ENCODE measurements at places on chromosomes 16 and 17.

- no peak for DNase-seq
These were observed 1.1 kb downstream of the KCTD11 start for GRCh38 chr17:7352910-7353635.

- no peak for DNase-seq
These were observed 5.6 kb upstream of the VASN start for GRCh38 chr16:4366016-4366415.

GRCh38 chr17:76238847-76239537 lies 1.3 kb downstream of the RNF157 start:
- no peak for DNase-seq

GRCh38 chr17:60303406-60304099 lies 88.4 kb downstream of the USP32 start:
- no peak for DNase-seq

DNA sequence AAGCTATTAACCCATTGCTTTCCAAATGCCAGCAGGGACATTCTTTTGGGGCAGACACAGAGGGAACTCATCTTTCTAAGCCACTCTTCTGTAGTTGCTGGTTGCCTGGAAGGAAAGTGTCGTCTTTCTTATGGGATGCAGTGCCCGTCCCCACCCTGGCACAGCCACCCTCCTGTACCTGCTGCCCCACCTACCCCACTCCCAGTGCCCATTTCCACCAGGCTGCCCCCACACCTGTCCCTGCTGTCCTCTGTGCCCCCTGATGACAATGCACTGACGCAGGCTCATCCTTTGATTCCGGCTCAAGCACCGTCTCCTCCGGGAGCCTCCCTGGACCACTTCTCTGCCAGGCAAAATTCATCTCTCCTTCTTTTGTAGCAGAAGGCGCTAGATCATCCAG lies 190.4 kb upstream of the CDH5 start:
- no peak for DNase-seq

GRCh38 chr16:59699786-59700185 lies 965.7 kb upstream of the GOT2 start:
- DNase-seq: no peak

- DNase-seq: no peak
These were observed 5.6 kb upstream of the HSD3B7 start for GRCh38 chr16:30979170-30980022.

DNA sequence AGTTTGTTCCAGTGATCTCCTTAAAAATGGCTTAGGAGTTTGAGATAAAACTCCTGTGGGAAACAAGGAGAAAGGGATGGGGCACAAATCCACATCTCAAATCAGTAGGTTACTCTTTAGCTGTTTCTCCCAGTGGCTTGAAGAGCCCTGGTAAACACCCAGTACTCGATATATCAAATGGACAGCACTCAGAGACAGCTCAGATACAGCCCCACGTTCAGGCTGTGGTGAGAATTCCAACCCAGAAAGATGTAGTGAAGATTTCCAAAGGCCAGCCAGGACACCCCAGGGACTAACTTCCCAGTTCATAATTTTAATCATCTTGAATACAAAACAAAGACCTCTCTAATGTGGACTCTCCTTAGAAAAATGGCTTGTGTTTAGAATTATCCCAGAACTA lies 6.4 kb upstream of the VEZF1 start:
- no peak for DNase-seq

- no peak for DNase-seq
These were observed 3.7 kb upstream of the ATP1B2 start for GRCh38 chr17:7647018-7647417.

- DNase-seq: no peak
These were observed 542.0 kb downstream of the WWOX start for GRCh38 chr16:78641433-78641832.

DNA sequence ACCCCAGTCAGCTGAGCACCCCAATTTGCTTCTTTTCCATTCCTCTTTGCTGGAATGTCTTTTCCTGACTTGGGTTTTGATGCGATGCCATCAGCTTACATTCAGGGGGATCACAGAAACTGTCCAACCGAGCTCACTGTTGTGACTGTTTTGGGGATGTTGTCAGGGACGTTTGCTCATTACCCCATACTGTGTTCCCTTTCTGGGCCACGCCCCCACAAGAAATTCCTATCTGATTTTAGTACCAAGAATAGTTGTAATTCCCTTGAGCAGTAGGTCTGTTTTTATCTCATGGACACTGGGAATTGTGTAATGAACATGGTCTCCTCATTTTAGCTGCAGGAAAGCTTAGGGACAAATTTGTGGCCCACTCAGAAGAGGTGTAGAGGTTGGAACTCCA lies 2.6 kb upstream of the NTN1 start:
- no peak for DNase-seq

DNA sequence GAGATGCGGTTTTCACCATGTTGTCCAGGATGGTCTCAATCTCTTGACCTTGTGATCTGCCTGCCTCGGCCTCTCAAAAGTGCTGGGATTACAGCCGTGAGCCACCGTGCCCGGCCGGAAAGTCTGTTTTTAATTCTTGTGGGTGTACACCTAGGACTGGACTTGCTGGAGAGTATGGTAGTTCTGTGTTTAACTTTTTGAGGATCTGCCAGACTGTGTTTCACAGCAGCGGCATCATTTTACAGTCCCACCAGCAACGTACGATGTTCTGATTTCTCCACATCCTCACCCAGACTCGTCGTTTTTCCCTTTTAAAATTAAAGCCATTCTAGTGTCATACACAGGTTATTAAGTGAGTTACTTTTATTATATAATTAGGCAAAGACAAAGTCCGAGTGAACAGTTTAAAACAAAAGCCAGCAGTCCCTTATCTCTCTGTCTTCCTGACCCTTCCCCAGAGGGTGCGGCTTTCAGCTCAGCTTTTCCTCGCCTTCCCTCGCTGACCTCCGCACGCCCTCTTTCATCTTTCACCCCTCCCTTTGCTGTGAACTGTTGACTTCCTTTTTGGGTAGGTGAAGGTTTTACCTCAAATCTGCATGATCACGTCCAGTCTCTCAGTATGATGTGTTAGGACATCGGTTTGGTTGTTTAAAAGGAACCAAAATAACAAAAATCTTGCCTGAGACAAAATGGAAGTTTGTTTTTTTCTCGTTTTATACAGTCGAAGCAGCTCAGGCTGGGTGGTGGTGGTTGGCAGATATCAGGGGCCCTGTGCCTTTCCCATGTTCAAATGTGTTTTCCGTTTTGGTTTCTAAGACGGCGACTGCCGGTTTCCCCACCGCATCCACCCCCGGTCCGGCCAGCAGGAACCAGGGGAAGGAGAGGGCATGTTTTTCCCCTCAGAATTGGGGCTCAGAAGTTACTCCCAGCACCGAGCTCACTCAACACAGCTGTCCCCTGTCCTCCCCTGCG lies 18.0 kb downstream of the FAM234A start:
- DNase-seq: no peak

- DNase-seq: no peak
These were observed 41.8 kb downstream of the RAB11FIP4 start for GRCh38 chr17:31433091-31433790.

- no peak for DNase-seq
These were observed 1.6 kb downstream of the CMIP start for GRCh38 chr16:81445966-81446906.

- no peak for DNase-seq
These were observed 44.4 kb upstream of the MRTFB start for GRCh38 chr16:14026572-14027285.

DNA sequence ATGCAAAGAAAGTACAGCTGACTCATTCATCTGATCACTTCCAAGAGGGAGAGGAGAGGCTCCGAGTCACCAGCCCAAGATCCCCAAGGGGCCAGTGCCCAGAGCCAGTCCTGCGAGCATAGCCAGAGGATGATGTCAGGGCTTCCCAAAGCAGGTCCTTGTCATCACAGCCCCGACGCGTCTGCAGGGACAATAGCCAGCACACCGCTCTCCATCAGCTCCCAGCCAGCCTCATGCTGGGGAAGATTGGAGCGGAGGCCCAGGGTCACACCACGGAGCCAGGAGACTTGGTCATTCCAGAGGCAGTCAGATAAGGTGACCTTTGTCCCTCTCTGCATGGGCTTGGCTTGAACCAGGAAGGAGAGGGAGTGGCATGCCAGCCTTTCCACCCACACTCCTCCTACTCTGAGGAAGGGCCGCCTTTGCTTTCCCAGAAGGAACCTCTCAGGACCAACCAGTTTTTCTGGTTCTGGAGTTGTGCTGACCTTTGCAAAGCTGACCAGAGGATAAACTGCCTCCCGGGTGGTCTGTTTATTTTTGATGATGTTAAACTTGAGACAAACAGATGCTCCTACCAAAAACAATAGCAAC lies 58.3 kb upstream of the ARHGAP44 start:
- no peak for DNase-seq

DNA sequence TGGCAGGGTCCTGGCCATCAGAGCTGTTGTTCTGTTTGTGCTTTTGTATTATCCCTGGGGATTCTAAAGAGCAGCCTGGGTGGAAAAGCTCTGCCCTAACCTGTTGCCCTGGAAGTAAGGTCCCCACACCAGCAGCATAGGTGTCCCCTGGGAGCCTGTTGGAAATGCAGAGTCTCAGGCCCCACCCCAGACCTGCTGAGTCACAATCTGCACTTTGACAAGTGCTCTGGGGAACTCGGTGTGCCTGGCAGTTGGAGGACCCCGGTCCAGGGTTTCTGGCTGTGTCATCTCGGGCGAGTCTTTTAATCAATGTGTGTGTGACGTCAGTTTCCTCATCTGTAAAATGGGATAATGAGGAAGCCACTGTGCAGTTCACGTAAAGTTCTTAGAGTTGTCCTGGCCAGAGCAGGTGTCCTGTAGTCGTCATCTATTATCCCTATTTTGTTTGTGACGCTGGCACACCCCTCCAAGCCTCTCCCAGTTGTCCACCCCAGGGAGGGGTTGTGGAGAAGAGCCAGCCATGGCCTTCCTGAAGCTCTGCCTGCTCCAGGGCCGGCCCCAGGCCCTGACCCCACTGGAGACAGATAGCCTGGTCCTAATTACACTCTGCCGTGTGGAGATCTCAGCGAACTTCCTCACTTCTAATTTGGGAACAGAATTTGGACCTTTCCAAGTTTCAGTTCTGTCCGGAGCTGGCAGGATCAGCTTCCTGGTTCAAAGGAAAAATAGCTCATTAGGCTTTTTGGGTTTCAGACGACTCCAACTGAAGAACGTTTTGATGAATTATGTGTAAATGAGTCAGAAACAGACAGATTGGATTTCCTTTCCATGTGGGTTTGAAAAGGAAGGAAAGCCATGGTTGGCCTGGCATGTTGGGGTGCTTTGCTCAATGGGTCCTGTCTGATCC lies 295.7 kb upstream of the FOXF1 start:
- DNase-seq: no peak

DNA sequence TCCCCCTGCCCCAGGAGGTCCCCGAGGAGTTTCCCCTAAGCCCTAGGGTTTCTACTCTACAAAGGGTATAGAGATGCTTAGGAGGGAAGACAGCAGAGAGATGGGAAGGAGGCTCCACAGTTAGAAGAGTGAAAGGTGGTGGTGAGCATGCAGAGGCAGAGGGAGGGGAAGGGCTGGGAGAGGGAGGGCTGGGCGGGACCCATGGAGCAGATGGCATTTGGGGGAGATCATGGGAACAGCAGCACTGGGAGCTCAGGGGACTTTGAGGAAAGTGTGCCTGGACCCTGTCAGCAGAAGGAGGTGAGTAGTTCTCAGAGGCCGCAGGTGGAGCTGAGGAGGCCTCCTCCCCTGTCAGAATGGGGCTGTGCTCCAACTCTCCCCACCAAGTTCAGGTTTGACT lies 650 bp upstream of the OTOP3 start:
- DNase-seq: no peak

- no peak for DNase-seq
These were observed 375 bp upstream of the SPN start for GRCh38 chr16:29662729-29663015.

DNA sequence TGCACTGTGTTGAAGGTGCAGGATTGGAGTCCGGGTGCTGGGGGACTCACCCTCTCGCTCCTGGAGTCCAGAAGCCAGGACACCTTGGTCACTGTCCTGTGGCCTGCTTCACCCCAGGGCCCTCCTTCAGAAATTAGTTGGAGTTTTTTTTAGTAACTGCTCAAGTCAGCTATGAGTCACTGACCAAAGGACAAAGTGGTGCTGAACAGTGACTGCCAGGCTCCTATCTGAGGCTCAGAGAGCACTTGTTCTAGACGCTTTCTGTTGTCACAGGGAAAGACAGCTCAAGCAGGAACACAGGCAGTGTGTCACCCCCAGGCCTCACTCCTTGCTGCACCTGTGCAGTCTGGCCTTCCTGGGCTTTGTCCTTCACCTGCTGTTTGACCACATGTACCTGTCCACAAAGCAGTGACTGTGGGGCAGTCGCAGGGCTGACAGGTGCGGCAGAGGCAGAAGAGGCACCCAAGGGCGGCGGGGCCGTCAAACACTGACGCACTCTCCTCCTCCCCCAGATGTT lies 4.1 kb upstream of the FAAP100 start:
- no peak for DNase-seq

DNA sequence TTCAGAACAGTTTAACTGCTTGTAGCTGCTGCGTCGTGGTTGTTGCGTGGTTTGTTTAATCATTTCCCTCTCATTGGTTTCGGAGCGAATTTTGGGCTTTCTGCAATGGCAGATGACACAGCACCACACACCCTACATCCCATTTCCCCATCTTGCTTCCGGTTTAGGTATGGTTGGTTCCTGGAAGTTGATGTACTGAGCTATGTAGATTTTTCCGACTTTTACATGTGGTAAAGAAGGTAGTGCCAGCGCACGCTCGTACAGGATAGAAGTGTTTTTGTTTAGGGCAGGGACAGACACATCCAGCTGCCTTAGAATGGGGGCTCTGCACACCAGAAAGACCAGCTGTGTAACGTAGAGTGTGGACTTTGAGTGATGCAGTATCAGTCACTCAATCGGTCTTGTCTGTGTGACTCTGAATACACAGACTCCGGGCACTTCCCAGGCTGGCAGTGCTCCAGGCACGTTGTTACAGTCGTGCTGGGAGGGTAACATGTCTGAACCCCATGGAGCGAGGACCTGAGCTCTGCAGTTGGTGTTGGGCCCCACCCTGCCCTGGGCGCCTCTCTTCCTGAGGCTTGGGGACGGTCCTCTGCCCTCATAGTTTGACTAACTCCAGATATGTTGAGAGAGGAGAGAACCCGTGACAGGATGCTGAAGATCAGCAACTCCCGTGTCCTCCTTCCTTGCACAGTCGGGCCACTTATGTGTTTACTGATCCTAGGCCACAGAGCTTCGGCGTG lies 172.0 kb upstream of the CHMP6 start:
- no peak for DNase-seq

DNA sequence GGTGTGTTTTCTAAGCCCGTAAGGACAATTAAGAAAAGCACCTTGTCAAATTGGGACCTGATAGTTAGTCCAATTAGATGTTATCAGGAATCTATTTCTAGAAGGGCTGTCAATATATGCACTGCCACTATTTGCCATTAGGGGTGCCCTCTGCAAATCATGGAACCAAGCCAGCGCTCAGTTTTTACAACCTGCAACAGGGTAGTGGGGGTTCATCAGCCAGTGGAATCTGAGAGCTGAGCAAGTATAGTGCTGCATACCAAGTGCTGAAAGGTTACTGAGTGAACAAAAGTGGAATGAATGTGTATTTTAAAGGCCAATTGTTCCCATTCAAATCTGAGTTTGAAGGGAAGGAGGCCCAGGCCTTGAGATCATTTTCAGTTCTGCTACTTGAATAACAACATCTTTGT lies 10.4 kb downstream of the PRR11 start:
- no peak for DNase-seq
